ENCODE measurements at places on chromosomes 6 and 20.

- DNase-seq, result no peak
Observed at GRCh38 chr20:20505554-20505953, 137.7 kb downstream of the INSM1 start.

DNA sequence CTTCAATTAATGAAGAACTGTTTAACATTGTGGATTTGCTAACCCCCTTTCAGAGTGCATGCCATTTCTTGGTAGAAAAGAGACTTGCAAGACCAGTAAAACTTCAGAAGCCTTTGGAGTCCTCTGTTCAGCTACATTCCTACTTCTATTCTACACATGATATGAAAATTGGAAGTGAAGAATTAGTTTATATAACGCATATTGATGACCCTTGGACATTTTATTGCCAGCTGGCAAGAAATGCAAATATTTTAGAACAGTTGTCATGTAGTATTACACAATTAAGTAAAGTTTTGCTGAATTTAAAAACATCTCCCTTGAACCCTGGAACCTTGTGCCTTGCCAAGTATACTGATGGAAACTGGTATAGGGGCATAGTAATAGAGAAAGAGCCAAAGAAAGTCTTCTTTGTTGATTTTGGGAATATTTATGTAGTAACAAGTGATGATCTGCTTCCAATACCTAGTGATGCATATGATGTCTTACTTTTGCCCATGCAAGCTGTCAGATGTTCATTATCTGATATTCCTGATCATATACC, 3.3 kb downstream of the TDRD6 start:
- no peak for DNase-seq

DNA sequence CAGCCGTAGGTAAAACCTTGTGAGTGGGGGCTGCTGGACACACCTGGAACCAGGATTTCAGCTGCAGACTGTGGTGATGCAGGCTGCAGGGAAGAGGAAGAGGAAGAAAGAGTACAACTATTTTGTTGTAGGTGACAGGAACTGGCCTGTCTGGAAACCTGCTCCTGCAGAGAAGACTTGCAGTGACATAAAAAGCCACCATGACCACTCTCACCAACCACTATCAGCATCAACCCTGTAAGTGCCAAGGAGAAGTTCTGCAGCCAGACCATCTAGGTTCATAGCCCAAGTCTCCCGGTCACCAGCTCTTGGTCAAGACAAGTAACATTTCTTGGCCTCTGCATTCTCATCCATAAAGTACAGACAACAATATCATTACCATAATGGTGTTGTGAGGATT, 91.2 kb downstream of the PREX1 start:
- DNase-seq, result no peak

- DNase-seq, result no peak
Observed at GRCh38 chr20:52275181-52275691, 83.7 kb upstream of the ZFP64 start.

- DNase-seq, result no peak
Observed at GRCh38 chr6:7134999-7135745, 27.4 kb downstream of the RREB1 start.

DNA sequence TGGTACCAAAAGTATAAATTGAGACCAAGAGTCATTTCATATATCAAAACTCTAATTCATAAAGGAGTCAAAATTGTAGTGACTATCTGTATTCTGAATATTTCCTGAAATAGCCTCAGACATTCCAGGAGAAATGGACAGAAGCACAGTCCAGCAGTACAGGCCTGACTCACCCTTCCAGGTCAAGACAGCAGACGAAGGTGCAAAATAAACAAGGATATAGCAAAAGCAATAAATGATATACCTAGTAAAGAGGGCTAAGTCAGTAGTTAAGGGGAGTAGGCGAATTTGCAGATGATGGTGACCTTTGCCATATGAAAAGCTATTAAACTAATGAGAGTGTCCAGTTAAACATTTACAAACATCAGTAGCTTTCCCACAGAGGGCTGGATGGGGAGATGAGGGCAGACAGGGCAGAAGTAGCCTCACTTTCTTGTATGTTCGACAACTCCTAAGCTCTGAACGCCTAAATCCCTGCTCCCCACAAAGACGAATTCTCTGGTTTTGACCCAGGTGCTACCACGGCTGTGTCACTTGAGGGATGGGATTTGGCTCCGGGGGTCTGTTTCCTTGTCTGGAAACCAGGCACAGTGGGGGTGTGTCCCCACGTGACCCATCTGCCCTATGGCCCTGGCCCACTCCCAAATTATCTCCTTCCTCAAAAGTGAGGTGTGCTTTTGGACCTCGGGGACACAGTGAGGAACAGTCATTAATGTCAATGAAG, 3.6 kb upstream of the SLC52A3 start:
- DNase-seq, result no peak

GRCh38 chr6:3230900-3231246, 3.4 kb upstream of the TUBB2B start:
- DNase-seq, result no peak

Measured in left lobe of liver (tissue), 2 donors.